ENCODE measurements at places on chromosomes 1 and 21.
A peak's percentile ranks its signal among the peaks of the same experiment; 100 is the strongest.

DNA sequence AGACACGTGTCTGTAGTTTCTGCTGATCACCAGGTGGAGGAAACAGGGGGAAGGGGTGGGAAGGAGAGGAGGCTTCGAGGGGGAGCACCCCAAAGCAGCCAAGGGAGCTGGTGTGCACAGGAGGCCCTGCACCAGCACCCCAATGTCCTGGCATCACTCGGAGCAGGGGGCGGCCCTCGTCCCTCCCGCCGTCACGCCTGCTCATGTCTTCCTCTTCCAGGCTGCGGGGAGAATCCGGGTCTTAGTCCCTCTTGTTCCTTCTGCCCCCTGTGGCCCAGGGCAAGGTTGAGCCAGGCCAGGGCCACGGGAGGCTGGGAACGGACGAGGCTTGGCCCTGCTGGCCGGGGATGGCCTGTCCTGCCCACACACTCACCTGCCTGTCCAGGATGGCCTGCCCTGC is 21.4 kb upstream of the ARHGEF16 start:
- DNase-seq = no peak

DNA sequence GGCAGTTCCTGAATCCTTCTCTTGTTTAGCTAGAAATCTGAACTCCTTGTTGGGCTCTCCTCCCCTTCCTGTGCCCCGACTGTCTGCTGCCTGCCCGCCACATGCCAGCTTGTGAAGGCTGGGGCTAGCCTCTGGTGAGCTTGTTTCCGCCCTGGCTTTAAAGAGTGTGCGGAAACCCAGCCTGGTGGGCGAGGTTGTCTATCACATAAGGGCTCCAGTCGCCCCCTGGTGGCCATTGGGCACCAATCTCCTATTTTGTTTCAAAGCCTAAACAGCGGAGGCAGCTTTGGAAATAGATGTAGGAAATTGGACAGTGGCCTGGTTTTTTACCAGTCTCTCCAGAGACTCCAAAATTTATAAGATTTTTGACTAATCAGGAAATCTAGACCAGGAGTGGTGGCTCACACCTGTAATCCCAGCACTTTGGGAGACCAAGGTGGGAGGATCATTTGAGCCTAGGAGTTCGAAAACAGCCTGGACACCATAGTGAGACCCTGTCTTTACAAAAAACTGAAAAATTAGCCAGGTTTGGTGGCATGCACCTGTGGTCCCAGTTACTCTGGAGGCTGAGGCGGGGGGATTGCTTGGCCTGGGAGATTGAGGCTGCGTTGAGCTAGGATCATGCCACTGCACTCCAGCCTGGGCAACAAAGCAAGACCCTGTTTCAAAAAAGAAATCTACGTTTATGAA is 9.8 kb downstream of the ATP8B2 start:
- peak; percentile 84 for DNase-seq

DNA sequence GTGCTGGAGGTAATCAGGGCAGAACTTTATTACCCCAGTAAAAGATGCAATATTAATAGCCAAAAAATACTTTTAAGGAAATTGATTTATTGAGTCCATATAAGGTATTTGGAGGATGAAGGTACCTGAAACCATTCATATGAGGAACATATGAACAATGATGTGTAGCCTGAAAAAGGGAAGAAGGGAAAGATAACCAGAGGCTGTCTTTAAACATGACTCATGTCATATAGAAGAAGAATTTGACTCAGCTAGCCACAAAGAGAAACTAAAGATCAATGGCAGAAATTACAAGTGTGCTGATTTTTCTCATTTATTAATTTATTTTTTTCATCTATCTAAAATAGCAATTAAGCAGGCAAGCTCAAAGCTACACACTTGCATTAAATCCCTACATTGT is 136.2 kb upstream of the DUSP10 start:
- DNase-seq = no peak

GRCh38 chr1:94244816-94245215 is 7.4 kb upstream of the ARHGAP29 start:
- no peak for DNase-seq

DNA sequence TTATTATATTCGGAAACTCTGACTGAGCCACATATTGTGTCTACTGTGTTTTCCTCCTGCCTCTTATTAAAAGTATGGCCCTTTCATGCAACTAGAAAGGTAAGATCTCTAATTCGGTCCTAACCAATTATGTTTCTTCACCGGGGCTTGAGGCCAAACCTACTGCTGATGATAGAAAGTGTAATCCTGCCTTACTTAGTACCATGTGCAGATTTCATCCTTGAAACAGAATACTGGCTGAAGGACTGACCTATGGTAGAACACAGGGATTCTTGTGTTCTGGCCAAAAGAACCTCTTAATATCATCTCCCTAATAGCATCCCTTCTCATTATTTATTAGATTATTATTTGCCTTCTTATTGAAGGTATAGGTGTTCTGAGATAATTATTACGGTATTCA is 72.6 kb downstream of the TOR3A start:
- no peak for DNase-seq

DNA sequence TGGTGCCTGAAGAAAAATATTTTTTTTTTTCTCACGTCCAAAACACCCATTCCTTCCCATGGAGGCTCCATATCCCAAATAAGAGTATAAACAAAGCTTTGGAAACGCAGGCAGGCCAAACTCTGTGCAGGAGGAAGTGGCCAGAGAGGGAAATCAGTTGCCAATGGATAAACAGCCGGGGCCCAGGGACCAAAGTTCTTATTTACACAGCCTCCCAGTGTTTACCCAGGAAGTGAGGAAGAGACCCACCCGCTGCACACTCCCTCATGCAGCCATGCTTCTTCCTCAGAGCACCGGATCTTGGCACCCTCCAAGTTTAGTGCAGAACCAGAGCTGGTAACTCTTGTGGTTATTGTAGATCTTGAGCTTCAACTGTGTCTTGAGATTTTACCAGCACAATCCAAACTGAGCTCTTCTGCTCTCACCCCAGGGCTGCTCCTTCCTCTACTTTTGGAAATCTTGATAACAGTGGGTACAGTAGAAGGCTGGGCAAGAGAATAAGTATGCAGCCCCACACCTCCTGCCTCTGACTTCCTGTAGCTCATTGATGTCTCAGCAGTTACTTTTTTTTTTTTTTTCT is 14.2 kb downstream of the MARCKSL1 start:
- peak; percentile 62 for DNase-seq

- DNase-seq = no peak
These were observed 41.0 kb upstream of the RGS2 start for GRCh38 chr1:192767798-192768197.

- DNase-seq = no peak
These were observed 9.7 kb downstream of the HMGN1 start for GRCh38 chr21:39339231-39339630.

- DNase-seq = no peak
These were observed 36.3 kb upstream of the CITED4 start for GRCh38 chr1:40898431-40898901.

GRCh38 chr1:153507926-153508583 is 27.7 kb downstream of the S100A6 start:
- DNase-seq = no peak

DNA sequence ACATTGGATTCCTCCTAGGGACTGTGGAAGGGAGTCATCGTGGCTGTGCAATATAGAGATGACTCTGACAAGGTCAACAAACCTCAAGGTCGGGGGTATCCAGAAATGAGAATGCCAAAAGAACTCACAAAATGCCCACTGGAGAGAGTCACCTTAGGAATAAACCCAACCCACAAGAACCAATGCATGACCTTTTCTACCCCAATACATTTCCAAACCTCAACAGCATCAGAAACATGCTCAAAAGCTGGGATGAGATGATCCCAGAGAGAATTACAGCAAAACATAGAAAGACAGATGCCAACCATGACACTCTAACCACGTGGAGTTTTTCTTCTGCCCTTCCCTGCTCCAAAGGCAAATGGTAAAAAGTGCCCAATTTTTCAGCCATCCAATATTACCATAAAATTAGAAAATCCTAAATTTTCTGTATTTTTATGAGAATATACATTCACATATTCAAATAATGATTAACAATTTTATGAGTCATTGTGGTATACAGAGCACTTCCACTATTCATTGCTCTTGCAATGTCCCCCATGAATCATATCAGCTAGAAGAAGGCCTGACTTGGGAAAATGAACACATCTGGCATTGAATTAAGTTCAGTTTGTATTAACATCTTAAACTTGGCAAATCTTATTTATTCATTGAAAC is 88.2 kb upstream of the PALMD start:
- no peak for DNase-seq

DNA sequence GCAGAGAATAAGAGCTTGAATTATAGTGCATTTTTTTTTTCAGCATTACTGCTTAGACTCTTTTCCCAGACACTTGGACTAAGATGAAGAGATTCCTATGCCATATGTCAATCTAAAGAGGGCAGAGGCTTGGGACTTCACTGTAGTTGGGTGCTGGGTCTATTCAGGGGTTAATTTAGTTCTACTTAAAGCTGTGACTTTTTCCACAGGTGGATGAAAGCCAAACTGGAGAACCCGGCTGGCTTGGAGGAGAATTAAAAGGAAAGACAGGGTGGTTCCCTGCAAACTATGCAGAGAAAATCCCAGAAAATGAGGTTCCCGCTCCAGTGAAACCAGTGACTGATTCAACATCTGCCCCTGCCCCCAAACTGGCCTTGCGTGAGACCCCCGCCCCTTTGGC is 104.8 kb downstream of the ATP5PO start:
- DNase-seq = no peak

DNA sequence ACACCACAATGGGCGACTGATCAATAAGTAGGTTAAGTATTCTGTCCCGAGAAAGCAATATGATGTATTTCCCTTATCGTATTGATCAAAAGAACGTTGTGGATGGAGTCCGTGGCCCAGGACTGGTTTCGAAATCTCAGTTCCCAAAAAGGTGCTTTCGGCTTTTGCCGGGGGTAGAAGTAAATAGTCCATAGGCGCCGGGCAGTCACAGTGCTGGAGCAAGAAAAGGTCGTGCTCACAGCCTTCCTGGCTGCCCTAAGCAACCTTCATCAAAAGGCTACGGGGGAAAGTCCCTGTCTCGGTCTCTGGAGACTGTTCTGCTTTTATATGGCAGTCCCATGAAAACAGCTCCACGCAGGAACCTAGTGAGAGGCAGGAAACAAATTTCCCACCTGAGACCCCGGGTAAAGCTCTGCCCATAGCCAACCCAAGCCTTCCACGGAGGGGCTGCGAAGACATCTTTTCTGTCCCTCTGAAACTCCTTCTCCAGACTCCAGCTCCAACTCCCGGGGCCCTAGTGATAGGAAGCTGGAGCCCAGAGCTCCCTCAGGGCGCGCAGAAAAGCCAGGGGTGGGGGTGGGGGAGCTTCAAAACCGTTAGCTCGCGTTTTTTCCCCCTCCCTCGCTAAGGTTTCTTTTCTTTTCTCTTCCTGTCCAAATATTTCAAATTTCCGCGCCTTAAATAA is 7.0 kb downstream of the CDKN2C start:
- peak; percentile 88 for DNase-seq

DNA sequence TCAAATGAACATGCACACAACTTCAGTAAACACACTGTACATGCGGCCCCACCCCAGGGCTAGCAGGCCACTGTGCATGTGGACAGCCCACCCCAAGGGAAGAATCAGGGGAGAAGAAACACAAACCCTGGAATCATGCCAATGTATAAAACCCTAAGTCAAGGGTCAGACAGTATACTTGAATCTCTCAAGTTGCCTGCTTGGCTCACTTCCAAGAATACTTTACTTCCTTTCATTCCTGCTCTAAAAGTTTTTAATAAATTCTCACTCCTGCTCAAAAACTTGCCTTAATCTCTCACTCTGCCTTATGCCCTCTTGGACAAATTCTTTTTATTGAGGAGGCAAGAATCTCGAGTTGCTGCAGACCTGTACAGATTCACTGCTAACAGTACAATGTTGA is 231.2 kb upstream of the CACYBP start:
- peak; percentile 25 for DNase-seq

- no peak for DNase-seq
These were observed 48.5 kb upstream of the OLIG2 start for GRCh38 chr21:32977216-32977615.

GRCh38 chr1:1683104-1683905 is 9.3 kb downstream of the SLC35E2B start:
- no peak for DNase-seq

GRCh38 chr1:178284058-178284457 is 190.2 kb downstream of the RASAL2 start:
- DNase-seq = peak; percentile 12

DNA sequence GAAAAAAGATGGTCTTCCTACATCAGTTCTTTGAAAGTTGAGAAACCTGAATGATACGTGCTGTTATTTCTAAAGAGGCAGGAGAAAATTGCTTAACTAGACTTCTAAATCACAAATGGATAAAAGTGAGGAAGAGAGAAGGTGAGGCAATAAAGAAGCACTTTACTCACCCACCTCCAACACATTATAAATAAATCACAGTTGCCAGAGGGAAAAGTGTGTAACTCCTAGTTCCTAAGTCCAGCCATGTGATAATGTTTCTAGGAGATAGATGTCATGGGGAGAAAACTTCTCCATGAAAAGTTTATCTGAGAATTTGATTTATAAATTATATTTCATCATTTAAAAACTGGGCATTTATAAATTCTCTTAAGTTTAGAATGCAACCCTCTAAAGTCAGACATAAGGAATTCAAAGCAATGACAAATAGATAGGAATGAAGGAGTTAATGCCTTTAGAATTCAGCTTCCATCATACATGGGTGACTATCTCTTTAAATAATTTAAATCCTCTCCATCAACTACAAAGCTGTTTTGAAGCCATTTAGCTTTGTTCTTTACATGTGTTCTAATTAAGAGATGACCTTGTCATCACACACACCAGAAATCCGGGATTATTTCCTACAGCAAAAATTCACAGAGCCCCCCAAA is 60.0 kb downstream of the NRIP1 start:
- DNase-seq = peak; percentile 61

- DNase-seq = no peak
These were observed 31.8 kb downstream of the SPSB1 start for GRCh38 chr1:9324246-9325096.

GRCh38 chr21:45295576-45296365 is 8.1 kb upstream of the POFUT2 start:
- DNase-seq = no peak

DNA sequence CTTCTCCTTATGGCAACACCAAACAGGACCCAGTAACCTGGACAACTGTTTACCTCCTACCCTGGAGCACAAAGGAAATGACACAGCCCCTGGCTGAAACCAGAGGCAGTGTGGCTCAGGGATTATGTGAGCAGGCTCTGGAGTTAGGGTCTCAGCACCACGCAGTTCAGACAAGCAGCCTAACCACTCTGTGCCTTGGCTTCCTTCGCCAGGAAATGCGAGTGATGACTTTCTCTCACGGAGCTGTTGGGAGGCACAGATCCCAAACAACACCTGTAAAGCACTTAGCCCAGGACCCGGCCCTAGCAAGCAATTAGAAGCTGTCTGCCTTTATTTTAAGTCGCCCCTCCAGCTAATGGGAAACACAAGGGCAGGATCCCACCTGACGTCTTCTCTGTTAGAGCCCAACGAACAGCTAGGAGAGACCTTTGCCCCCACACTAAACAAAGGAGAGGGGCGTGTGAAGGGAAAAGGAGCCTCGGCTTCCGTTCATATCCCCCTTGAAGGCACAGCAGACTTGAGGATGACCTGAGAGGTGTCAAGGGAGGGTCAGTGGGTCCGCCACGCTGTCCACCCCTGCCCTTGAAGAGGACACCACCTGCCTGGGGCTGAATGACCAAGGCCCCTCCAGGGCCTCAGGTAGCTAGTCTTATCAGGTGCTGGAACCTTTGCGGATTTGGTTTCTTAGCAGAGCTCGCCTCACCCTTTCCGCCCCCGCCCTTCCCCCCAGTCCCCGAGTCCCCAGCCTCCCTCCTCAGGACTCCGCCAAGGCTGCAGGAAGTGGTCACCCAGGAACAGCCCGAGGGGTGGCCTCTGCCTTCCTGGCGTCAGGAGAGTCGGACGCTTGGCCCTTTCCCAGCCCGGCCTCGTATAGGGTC is 860 bp downstream of the TMEM63A start:
- no peak for DNase-seq

Measured in NCI-H69 (cell line).